ENCODE measurements at places on chromosomes 1 and 21. TPM values are rescaled to one million over a fixed set of nuclear protein-coding genes. Genes with fewer than 3 reads are reported as not detected.

RXRG gene
- total RNA-seq, result not detected

SPRR2B gene
- total RNA-seq, result not detected

TEX38 gene
- not detected for total RNA-seq

TCHH gene
- total RNA-seq, result under 0.01 TPM

SLC44A3 gene
- 9.2 TPM for total RNA-seq

SSU72 gene
- 90.4 TPM for total RNA-seq

HES4 gene
- total RNA-seq, result 62.2 TPM

OR14C36 gene
- not detected for total RNA-seq

IL19 gene
- not detected for total RNA-seq
